ENCODE measurements at places on chromosomes 2 and 18.

DNA sequence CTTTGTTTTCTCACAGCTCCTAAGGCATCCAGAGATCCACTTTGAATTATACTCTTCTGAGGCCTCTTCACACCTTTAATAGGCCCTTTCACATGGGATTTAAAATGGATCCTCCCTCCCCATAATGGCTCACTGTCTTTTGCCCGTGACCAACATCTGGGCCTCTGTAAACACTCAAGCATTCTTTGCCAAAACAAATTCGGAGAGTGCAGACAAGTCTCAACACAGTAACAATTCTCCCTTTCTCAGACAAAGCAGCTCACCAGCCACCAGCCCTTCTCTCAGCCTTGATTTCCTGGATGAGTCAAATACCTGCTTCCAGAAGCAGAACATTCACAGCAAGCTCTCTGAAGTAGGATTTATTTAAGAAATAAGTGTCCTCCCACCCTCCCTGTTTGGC, 14.0 kb upstream of the IMP4 start:
- no peak for DNase-seq

DNA sequence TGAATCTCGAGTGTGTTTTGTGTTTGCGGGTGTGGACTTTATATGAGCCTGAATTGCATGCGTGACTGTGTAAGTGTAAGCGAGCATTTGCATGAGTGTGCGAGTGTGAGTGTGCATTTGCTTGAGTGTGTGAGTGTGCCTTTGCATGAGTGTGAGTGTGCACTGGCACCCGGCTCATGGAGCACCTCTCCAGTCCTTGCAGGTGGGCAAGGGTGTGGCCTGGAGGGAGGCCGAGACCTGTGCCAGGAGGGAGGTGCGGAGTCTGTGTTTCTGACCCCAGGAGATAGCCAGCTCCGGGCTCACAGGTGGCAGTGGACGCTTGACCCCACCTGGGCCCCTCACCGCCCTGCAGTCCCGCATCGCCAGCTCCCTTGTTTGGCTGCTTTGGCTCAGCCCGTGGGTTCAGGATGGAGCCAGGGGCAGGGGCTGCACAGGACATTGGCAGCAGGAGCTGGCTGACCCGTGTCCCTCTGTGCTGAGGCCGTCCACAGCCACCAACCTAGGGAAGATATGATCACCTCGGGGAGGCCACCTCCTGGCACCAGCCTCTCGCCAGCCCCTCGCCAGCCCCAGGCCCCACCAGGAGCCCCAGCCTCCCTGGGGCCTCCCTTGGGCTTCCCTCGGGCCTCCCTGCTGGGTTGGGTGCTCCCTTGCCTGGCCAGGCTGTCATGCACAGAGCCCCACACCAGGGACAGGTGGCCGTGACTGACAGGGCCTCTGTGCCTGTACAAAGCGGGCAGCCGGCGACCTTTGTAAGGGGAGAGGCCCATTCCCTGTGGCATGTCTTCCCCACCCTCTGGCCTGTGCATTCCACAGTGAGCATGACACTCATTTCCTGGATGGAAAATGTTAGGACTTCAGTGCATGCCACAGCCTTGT, 81.6 kb downstream of the PTGR3 start:
- no peak for DNase-seq

- DNase-seq = no peak
Observed at GRCh38 chr18:67875944-67876343, 359.4 kb upstream of the DSEL start.

GRCh38 chr18:36630917-36631316, 197.9 kb downstream of the TPGS2 start:
- no peak for DNase-seq

GRCh38 chr2:207279520-207279919, 113.8 kb upstream of the KLF7 start:
- no peak for DNase-seq

GRCh38 chr2:152729844-152730243, 11.4 kb downstream of the ARL6IP6 start:
- no peak for DNase-seq

DNA sequence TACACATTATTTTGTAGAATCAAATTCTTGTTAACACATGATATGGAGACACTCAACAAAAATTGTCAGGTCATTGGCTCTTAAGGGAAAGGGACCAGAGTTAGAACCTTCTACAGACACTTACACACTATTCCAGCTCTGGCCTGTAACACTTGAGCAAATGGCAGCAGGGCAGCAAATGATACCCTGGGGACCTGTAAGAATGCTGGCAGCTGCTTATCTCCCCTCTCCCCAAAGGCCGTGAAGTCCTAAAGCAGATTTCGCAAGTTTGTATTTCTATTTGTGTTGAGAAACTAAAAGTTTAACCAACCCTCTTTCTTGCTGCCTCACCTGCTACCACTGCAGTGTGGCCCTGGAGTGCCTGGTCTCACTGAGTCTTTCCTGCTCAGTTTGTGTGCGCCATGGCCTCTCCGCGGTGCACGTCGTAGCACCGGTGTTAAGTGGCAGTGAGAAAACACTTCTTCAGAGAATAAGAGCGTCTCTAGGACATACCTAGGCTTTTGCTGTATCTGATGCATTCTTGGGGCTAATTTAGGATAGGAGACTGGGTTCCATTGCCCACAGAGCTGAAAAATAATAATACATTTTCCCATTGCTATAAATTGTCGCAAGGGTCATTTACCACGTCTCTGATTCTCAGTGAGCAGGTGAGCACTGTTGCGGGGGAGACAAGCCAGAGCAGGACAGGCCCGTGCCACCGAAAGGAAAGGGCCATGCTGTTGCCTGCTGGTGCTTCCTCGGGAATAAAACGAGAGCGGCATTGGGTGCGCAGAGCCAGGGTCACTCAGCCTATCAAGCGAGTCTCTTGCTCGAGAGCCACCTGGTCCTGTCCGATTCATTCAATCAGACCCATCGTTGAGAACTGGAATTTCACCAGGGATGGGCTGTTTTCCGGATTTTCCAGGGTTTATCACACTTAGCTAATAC, 204.9 kb downstream of the PTGR3 start:
- DNase-seq = no peak

DNA sequence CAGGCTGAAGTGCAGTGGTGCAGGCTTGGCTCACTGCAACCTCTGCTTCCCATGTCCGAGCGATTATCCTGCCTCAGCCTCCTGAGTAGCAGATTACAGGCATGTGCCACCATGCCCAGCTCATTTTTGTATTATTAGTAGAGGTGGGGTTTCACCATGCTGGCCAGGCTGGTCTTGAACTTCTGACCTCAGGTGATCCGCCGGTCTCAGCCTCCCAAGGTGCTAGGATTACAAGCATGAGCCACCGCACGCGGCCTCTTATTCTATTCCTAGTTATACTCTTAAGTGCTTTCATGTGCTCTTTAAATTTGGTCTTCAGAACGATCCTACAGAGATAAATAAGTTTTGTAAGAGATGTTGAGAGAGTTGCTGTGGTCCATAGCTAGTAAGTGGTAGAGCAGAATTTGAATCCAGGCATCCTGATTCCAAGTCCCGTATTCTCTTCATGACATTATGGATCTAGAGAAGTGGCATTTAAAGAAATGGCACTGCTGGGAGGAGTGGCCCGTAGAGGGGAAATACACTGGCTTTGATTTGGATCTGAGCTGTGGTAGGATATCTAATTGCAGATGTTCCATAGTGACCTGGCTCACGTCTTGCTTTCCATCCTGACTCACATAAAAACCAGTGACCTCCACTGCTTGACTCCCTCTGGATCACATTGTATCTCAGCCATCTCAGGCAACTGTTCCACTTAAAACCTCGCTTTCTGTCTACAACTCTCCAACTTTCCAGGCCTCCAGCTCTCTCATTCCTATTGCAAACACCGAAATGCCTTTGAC, 22.8 kb upstream of the ME2 start:
- DNase-seq = no peak

GRCh38 chr18:51251625-51252024, 54.1 kb upstream of the MEX3C start:
- DNase-seq = no peak

DNA sequence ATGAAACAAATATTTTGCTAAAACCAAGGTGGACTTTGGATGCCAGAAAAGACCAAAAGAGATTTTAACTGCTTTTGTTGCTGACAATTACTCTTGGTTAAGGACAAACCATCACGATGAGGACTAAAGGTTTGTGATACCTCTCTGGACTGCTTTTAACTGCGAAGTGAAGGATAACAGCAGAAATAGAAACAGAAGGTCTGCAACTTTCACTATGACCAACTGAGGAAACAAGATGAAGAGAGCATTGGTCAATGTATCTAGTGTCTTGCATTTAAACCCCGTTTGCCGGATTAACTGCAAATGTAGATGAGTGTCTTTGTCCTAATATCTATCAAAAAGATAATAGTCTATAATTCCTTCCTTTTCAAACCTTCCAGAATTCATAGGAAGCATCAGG, 541.7 kb downstream of the ERBB4 start:
- no peak for DNase-seq

GRCh38 chr2:54864727-54865126, 141.3 kb downstream of the EML6 start:
- no peak for DNase-seq

DNA sequence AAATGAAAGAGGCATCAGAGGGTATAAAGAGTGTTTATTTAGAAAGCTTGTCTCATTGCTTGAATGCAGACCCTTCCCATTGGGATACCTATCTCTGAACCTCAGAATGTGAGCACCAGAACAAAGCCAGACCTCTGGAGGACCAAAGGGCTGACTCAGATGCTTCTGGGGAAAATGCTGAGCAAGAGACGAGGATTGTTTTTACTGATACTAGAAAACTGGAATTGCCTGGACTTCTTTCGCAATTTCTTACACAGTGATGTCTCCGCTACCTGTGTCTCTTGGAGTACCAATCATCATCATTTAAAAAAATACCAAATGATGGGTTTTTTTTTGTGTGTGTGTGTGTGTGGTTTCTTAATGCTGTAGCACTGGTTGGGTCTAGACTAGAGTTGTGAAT, 55.6 kb upstream of the CCDC85A start:
- DNase-seq = no peak

GRCh38 chr2:221895366-221896121, 323.4 kb upstream of the EPHA4 start:
- no peak for DNase-seq

- DNase-seq = no peak
Observed at GRCh38 chr2:207764096-207764630, 5.5 kb downstream of the FZD5 start.

DNA sequence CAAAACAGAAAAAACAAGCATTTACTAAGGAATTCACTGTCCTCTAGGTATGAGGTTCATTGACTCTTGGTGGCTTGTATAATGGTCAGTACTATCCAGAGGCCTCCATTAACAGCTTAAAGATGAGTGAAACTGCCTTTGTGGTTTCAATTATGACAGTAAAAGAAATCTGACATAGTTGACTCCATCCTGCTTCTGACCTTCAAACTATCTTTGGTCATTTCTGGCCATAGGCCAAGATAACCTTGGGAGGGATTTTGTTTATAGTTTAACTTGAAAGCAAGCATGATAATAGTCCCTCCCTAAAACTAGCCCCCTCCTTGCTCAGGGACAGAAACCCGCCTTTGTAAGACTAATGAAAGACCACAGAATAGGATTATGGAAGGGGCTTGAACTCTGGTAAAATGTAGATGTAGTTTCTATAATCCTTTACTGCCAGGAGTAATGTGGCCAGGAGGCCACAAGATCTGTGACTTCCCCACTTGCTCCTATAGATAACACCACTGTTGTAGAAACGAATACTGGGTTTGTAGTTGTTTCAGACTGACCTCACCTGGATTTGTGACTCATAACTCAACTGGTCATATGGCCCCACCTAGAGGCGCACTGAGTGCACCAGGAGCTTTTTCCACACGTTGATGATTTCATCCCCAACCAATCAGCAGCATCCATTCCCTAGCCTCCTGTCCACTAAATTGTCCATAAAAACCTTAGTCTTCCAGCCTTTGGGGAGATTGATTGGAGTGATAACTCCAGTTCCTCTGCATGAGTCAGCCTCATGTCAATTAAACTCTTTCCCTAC, 8.6 kb upstream of the PLEKHM3 start:
- no peak for DNase-seq

- DNase-seq = no peak
Observed at GRCh38 chr2:51597086-51597485, 565.2 kb upstream of the NRXN1 start.

DNA sequence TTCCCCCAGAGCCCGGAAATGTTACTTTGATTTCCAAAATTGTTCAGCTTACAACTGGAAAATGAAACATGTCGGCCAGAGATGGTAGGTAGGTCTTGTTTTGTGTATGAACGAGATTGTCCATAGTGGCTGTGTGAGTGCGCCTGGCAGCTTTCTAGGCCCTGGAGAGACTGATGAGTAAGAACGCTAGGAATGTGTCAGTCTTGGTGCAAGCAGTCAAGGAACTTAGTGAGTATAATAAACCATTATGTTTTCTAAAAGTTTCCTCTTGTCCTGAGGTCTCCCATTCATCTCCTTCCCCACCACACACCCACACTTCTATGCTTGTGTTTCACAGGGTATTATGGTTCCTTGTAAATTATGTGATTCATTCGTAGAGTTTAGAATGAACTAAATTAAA, 234.2 kb downstream of the CDH2 start:
- DNase-seq = no peak

DNA sequence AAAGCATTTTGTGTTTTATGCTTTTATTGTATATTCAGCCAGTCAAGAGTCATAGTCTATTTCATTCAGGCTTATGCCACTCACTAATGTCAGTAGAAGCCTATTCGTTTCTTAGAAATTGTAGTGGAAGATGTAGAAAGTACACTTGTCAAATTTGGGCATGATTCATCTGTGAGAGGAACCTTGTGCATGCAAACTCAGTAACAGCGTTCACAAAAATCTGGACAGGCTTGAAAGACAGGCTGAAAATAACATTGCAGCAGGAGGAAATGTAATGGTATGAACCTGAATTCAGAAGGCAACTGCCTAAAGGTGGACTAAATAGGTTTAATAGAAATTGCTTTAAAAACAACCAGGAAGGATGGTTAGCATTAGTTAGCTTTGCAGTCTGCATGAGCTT, 213.5 kb downstream of the CMPK2 start:
- DNase-seq = no peak

DNA sequence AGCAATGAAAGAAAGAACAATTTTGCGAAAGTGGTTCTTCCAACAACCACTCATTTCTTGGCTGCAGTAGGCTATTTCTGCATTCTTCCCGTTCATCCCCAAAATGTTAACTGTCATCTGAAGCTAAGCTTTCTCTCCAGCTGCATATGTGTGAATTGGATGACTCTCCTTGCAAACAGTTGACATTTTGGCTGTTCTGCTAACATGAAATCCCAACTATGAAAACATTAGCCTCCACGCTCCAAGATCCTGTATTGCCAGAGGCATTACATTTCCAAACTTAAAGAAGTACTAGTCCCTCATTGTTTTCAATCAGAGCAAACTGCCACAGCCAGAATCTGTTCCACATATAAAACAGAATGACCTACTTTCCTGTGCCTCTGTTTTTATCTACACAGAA, 88.5 kb downstream of the TGIF1 start:
- DNase-seq = no peak
